ENCODE measurements at places on chromosomes 5 and 9. TPM values are rescaled to one million over a fixed set of nuclear protein-coding genes. Genes with fewer than 3 reads are reported as not detected.

DNA sequence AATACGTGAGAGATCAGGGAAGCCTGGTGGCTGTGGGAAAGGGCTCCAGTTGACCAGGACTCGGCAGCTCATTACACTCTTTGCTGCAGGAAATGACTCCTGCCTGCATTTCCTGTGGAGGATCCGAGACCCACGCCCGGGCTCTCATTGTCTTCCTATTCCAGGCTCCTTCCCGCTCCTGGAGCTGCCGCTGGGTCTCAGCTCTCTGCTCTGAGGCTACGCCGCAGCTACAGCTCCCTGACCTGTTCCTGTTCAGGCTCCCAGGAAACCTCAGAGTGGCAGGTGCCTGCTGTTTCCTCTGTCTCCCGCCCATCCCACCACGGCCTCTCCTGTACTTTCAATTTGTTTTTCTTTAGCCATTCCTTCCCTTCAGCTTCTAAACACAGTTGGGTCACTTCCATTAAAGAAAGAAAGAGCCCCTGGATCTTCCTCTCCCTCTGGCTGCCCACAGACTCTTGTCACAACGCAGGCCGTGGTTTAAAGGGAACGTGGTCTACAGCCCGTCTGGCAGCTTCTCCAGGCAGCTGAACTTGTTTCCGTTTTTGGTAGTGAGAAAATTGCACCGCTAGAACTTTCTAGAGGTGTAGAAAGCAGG, 71.5 kb downstream of the IL6ST start:
- no peaks in the 10 kb centered on the region for H3K4me1 ChIP-seq
- no peak for DNase-seq
- no peaks in the 10 kb centered on the region for H3K27me3 ChIP-seq
- H3K27ac ChIP-seq: no peak overlapping the region
- no peaks in the 10 kb centered on the region for H3K36me3 ChIP-seq

The CD14 gene
- polyA plus RNA-seq: 8.7 TPM

The CNOT8 gene
- polyA plus RNA-seq: 35.4 TPM

DNA sequence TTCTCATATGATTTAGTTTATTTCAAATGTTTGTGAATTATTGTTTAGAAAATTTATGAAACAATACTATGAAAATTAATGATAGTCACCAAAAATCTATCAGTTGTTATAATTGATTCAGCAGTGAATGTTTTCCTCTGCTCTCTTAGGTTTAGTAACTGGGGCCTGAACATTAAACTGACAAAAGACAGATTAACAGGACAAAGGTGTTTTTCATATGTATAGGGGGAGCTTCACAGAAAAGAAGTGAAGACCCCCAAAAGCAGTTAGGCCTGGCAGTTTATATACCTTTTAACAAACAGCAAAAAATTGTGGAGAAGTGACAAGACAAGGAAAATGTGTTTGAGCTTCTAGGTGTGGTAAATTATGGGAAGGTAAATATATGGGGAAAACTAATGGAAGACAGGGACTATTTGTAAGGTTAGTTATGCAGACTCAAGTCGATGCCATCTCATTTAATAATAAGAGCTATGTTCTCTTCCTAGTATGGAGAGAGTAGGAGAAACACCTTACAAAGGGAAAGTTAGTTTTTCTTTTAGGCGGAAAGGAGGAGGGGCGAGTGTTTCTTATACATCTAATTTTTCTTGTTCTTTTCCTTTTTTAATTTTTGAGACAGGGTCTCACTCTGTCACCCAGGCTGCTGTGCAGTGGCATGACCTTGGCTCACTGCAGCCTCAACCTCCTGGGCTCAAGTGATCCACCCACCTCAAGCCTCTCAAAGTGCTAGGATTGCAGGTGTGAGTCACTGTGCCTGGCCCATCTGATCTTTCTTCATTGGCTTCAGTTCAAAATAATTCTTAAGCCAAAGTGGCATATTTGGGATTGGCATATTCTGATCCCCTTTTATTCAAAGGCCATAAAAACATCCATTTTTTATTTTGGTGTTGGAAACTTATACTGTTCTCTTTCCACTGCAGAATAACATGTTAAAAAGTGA, 77.8 kb downstream of the C9orf153 start:
- DNase-seq: no peak
- peaks cover 2% of the 10 kb centered on the region for H3K4me1 ChIP-seq
- no peak overlapping the region for H3K4me3 ChIP-seq
- no peaks in the 10 kb centered on the region for H3K27me3 ChIP-seq
- H3K36me3 ChIP-seq: no peaks in the 10 kb centered on the region

GRCh38 chr5:32017692-32018367, 156.3 kb downstream of the GOLPH3 start:
- no peak for DNase-seq
- no peaks in the 10 kb centered on the region for H3K27me3 ChIP-seq
- H3K36me3 ChIP-seq: no peaks in the 10 kb centered on the region
- H3K4me3 ChIP-seq: no peak overlapping the region
- no peak overlapping the region for H3K27ac ChIP-seq

GRCh38 chr5:173777674-173778073, 110.5 kb upstream of the CPEB4 start:
- no peak for DNase-seq
- no peaks in the 10 kb centered on the region for H3K27me3 ChIP-seq
- H3K4me1 ChIP-seq: peaks cover 12% of the 10 kb centered on the region
- H3K27ac ChIP-seq: no peak overlapping the region
- no peaks in the 10 kb centered on the region for H3K36me3 ChIP-seq
- no peak overlapping the region for H3K4me3 ChIP-seq

GRCh38 chr5:160513485-160513884, 91.8 kb downstream of the PTTG1 start:
- no peak overlapping the region for H3K27ac ChIP-seq
- no peak for DNase-seq
- no peak overlapping the region for H3K4me3 ChIP-seq
- no peaks in the 10 kb centered on the region for H3K4me1 ChIP-seq

The FOXD4L6 gene
- polyA plus RNA-seq: not detected

DNA sequence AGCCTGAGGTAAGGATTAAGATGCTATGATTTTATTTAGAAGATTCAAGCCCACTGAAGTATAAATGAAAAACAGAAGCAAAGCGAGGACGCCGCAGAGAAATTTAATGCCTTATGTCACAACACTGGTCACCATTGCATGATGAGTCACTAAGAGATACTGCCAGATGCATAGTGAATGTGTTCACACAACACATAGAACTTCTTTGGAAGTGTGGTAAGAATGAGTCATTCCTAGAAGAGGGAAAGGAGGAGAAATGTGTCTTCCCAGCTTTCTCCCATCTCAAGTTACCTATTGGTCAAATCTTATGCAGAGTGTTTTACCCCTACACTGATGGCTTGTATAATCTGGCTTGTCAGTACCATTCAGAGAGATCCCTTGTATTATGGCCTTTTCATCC, 465.3 kb upstream of the ARRDC3 start:
- H3K4me3 ChIP-seq: no peak overlapping the region
- no peaks in the 10 kb centered on the region for H3K4me1 ChIP-seq
- no peak for DNase-seq
- H3K27ac ChIP-seq: no peak overlapping the region
- no peaks in the 10 kb centered on the region for H3K27me3 ChIP-seq

DNA sequence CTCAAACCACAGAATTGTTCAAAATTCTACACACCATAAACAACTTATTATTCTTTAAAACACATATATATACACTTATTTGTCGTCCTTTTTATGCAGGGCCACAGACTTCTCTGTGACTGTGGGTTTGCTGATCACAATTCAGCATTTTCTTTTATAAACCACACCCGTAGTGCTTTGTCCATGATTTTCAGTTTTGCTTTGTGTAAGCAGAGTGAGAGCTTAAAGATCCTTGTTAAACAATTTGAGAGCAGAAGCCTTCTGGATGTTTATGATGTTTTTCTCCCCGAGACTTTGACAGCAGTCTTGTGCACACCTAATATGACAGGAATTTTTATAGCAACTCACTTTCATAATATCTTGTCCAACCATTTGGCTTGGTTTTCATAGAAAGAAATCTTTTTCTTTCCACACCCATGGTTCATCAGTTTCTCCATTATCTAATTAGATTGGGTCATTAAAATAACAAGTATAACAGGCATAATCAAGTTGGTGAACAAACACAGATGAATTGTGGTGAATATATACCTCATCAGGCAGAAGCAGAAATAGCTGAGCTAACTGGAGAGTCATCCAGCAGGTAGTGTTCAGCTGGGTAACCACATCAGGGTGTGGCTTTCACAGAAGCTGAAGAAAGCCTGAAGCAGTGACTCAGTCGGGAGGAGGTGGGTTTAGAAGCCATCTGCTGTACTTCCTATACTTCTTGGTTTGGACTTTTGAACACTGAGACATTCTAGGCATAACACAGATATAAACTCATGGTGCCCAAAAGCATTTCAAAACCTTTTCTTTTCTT, 232.8 kb downstream of the DOCK8 start:
- no peaks in the 10 kb centered on the region for H3K27me3 ChIP-seq
- DNase-seq: no peak
- no peak overlapping the region for H3K4me3 ChIP-seq
- no peak overlapping the region for H3K27ac ChIP-seq
- no peaks in the 10 kb centered on the region for H3K4me1 ChIP-seq

- no peak overlapping the region for H3K27ac ChIP-seq
- DNase-seq: no peak
- H3K4me3 ChIP-seq: no peak overlapping the region
- no peaks in the 10 kb centered on the region for H3K36me3 ChIP-seq
- H3K4me1 ChIP-seq: no peaks in the 10 kb centered on the region
Measured at GRCh38 chr5:5613261-5613990, 190.9 kb downstream of the ICE1 start.

The PHF24 gene
- polyA plus RNA-seq: 0.42 TPM

The ANXA2R gene
- polyA plus RNA-seq: 1.2 TPM

DNA sequence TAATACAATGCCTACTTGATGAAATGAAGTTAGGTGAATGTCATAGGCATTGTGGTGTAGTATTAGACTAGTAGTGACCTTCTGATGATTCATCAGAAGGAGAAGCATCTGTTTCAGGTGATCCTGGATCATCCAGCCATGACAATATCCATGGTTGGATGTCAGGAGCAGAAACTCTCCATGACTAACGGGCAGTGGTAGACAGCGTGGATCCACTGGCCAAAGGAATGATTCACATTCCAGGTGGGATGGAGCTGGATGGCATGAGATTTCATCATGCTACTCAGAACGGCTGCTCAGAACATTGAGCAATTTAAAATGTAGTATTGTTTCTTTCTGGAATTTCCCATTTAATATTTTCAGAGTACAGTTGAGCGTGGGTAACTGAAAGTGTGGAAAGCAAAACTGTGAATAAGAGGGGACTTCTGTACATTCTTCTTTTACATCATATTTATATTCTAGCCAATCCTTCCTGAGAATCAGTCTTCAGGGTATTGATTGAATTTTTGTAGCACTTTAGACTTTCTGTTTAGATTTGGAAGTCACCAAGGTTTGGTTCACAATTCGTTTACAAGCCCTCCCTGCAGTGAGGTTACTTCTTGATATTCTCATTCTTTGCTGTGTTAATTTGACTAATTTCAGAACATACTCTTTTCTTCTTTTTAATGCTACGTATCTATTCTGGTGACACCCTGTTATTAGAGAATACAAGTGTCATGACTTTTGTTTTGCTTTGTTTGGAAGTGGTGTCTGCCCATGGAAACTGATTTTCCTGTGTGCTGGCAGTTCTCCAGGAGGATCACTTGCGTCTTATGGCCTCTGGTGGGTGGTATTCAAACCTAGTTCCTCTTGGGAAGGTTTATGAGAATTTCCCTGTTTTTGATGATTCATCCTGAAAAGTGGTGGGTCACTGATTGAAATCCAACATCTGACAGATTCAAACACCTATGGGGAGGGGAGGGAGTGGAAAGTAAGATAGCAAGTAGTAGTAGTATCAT, 12.2 kb upstream of the CLINT1 start:
- H3K4me1 ChIP-seq: no peaks in the 10 kb centered on the region
- no peaks in the 10 kb centered on the region for H3K27me3 ChIP-seq
- no peak overlapping the region for H3K4me3 ChIP-seq
- H3K27ac ChIP-seq: no peak overlapping the region

GRCh38 chr5:17222664-17223063, 5.2 kb downstream of the BASP1 start:
- no peaks in the 10 kb centered on the region for H3K36me3 ChIP-seq
- H3K27me3 ChIP-seq: no peaks in the 10 kb centered on the region
- no peak overlapping the region for H3K27ac ChIP-seq
- H3K4me3 ChIP-seq: no peak overlapping the region

DNA sequence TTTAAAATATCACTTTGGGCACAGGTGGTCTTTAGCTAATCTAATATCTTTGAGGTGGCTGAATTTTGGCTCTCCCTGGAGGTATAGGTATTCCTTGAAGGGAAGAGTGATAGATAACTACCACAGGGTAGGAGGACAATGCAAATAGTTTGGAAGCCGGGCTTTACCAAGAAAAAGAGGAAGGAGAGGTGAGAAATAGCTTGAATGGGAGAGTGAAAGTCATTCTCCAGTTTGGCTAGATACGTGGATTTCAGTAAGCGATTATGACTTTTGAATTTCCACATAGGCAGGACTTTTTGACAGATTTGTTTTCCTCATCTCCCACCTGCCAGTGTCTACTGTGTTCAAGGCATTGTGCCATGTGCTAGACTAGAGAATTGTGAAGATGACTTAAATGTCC, 45.5 kb downstream of the RASA1 start:
- H3K4me1 ChIP-seq: peaks cover 4% of the 10 kb centered on the region
- no peak for DNase-seq
- H3K27me3 ChIP-seq: no peaks in the 10 kb centered on the region

GRCh38 chr9:33264003-33264472, 470 bp downstream of the BAG1 start:
- H3K4me3 ChIP-seq: peak overlapping the region; percentile 72
- no peaks in the 10 kb centered on the region for H3K36me3 ChIP-seq
- no peaks in the 10 kb centered on the region for H3K27me3 ChIP-seq
- peak overlapping the region; percentile 67 for H3K27ac ChIP-seq
- peaks cover 11% of the 10 kb centered on the region for H3K4me1 ChIP-seq

The WNT8A gene
- not detected for polyA plus RNA-seq

GRCh38 chr9:68953771-68954170, 60.1 kb downstream of the PRKACG start:
- no peak overlapping the region for H3K27ac ChIP-seq
- DNase-seq: no peak
- H3K4me3 ChIP-seq: no peak overlapping the region
- H3K27me3 ChIP-seq: no peaks in the 10 kb centered on the region
- no peaks in the 10 kb centered on the region for H3K4me1 ChIP-seq

DNA sequence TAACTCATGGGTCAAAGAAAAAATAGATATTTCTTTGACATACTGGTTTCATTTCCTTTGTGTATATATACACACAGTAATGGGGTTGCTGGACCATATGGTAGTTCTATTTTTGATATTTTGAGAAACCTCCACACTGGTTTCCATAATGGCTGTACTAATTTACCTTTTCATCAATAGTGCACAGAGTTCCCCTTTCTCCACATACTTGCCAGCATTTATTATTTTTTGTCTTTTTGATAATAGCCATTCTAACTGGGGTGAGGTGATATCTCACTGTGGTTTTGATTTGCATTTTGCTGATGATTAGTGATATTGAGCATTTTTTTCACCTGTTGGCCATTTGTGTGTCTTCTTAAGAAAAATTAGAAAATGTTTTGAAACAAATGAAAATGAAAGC, 78.4 kb upstream of the CKMT2 start:
- no peaks in the 10 kb centered on the region for H3K4me1 ChIP-seq
- H3K27me3 ChIP-seq: no peaks in the 10 kb centered on the region
- H3K27ac ChIP-seq: no peak overlapping the region

The PCDHGA9 gene
- polyA plus RNA-seq: 2.3 TPM
